ENCODE measurements at places on chromosomes 12 and 14.
A peak's percentile ranks its signal among the peaks of the same experiment; 100 is the strongest.

- no peak for DNase-seq
These were observed 3.2 kb upstream of the CAMKK2 start for GRCh38 chr12:121299662-121300061.

GRCh38 chr12:56574210-56574609 is 52.6 kb downstream of the RBMS2 start:
- no peak for DNase-seq

GRCh38 chr12:53352331-53353256 is 16.4 kb upstream of the SP7 start:
- DNase-seq = peak; percentile 88

DNA sequence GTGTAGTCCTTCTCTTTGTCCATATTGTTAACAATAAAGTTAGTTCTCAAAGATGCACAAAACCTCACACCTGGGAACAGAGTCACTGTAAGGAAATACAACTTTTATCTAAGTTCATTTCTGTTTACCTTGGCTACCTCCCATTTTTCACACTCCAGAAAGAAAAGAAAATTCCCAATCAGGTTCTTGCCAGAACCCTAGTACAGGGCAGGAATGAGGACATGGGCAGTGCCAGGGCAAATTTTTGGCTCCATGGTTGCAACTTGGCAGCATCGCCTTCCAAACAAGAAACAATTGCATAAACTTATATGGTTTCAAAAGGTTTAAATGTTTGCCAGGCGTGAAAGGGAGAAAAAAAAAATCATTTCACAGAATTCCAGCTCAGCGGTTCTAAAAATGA is 296.3 kb upstream of the PRKD1 start:
- DNase-seq = no peak

- DNase-seq = no peak
These were observed 27.2 kb downstream of the GLT8D2 start for GRCh38 chr12:104022786-104023185.

GRCh38 chr12:94525951-94526350 is 66.3 kb upstream of the CEP83 start:
- DNase-seq = no peak

- DNase-seq = no peak
These were observed 11.5 kb downstream of the RBM23 start for GRCh38 chr14:22907429-22907828.

- no peak for DNase-seq
These were observed 29.2 kb upstream of the CRY1 start for GRCh38 chr12:107122452-107122958.

DNA sequence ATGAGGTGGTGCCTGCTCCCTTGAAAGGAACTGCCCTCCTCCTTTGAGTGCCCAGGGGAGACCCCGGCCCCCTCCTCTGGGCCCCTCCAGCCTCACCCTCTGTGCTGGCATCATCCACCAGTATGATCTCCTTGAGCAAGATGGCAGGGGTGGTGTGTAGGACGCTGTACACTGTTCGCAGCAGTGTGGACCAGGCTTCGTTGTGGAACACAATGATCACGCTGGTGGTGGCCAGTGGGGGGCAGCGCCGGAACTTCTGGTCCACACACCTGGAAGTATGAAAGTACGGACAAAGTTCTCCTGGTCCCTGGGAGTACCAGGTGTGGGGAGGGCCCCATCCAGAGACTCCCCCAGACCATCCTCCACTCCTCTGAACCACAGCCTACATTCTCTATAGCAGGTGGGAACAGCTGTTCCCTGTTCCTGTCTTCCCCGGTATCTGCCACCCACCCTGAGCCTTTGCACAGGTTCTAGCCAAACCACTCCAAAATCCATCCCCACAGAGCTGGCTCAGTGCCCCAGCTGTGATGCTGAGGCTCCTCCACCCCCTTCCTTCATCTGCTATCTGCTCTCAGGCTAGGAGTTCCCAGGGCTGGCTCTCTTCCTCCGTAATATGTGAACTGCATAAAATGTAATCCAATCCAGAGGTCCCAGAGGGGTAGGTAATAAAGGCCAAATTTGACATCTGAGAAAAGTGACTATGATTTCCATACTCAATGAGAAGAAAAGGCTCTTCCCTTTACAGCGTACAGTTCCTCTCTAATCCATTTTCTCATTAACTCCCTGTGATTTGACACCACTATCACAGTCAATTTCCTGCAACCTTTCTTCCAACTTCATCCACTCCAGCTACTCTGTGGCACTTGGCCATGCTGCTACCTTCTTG is 13.9 kb downstream of the GALNT6 start:
- no peak for DNase-seq

DNA sequence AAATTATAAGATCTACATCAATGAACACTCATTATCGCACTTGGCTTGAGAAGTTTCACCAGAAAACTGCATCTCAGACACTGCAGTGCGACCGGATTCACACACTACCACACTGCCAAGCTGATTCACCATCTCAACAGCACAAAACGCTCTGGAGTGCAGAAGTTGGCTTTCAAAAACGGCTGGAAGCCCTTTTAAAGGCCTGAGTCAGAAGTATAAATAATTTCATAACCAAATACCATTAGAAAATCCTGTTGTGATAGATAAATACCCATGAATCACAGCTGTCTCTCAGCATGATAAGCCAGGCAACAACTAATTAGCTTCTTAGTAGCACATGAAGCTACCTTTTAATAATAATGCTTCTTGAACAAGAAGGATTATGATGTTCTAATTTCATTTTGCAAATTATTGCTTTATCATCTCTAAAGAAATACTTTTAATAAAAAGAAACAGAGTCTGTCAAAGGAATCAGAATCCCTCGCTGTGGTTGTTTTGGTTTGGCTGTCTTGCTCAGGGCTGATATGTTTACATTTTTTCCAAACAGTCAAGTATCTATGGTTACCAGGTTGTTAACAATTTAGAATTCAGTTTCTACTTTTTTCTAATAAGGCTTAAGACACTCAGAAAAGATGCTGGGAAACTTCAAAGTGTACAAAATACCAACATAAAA is 51.2 kb downstream of the SLC2A13 start:
- DNase-seq = no peak

- DNase-seq = no peak
These were observed 166.0 kb downstream of the FSCB start for GRCh38 chr14:44341116-44341515.

DNA sequence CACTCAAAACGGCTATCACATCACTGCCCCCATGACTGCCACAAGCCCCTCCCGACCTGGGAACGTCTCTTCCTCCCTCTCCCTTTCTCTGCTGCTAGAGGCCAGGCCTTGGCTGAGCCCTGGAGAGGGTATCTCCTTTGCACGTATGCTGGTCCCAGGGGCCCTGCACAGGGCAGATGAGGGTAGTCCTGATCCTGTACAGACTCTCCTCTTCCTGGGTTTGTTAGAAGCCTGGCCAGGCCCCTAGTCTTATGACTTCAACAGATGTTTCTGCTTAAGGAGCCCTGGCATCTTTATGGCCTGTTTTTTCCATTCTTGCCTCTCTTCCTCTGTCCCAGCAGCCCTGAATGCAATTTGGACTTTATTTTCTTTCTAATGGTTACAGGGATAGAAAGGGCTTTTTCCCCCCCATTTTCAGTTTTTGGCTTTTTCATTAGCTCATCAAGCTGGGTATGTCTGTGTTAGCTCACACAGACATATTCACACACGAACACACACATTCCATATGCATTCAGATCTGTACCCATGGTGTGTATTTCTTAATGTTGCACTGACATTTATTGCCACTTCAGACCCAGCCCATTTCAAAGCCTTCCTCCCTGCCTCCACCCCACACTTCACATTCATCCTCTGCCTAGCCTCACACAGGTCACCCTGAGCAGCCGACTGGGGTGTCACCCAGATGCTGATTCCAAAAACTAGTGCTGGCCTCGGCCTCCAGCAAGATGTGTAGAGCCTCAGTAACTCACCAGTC is 203.2 kb downstream of the ZFP36L1 start:
- DNase-seq = no peak

DNA sequence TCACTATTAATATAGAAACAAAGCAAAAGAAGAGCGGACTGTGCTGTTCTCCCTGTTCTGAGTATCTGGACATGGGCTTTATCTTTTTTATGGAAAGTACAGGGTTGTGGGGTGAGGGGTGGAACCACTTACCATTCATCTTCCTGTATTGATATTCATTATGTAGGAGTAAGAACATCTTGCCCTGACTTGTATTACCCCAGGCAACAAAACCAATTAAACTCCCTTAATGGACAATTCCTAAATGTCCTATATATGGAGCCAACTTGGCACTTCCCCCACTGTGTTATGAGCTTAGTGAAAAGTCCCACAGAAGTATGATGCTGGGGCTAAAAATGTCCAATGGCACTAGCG is 139.9 kb upstream of the KRR1 start:
- DNase-seq = no peak

- no peak for DNase-seq
These were observed 19.6 kb downstream of the KLRB1 start for GRCh38 chr12:9587987-9588600.

- DNase-seq = peak; percentile 42
These were observed 126.1 kb upstream of the PRMT8 start for GRCh38 chr12:3364661-3365462.

- DNase-seq = no peak
These were observed 71.6 kb downstream of the ERGIC2 start for GRCh38 chr12:29309320-29309902.

DNA sequence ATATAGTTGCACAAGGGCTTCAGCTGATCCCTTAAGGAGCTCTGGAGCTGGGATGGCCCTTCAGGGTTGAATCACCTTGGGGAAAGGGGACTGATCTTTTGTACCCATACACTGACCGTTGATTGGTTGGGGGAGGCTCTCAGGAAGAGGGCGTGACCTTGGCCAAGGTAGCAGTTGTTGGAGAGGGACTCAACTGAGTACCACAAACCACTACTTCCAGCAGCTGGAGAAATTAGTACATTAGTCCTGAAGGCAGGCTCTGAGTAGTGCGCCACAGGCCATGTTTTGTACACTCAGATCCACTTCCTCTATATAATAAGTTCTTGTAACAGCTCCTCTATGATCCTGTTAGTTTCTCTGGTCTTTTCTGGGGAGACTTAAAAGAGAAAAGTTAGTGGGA is 317.6 kb downstream of the CCDC91 start:
- DNase-seq = no peak

DNA sequence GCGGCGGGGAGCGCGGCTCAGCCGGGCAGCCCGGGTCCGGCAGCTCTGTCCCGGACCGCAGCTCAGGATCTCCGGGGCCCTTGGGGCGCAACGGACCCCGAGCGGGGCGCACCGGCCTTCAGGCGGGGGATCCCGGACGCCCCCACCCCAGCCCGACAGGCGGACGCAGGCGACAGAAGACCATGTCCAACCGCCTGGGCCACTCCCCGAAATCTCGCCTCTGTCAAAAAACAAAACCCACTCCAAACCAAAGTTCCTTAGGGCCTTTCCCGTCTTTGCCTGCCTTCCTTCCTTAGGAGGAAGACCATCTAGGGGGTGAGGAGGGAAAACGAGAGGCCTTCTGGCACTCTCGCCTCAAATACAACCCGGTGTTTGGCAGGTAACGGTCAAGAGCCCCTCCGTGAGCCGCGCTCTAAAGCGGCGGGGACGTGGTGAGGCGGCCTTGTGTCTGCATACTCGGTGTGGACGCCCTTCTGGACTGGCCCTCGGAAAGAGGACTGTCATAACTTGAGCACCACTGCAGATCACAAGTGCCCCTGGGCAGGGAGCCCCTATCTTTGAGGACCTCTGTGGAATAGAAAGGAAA is 604 bp downstream of the HCFC2 start:
- DNase-seq = no peak

DNA sequence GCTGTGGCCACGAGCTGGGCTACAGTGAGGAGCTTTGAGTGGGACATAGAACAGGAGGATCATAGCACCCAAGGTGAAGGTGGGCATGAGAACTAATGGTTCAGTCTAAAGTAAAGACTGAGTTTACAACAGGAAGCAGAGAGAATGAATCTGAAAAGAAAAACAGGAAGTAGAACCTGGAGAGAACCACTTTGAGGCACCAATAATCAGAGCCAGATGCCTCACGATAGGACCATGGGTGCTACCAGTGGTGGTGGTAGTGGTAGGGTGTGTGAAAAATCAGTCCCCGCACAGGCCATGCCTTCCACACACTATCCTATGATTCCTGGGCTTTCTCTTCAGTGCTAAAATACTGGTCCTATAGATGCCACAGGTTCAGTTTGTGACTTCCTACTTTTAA is 293.6 kb downstream of the AKAP6 start:
- no peak for DNase-seq

- no peak for DNase-seq
These were observed 26.8 kb downstream of the FLVCR2 start for GRCh38 chr14:75604979-75605851.

- no peak for DNase-seq
These were observed 730.8 kb downstream of the VRK1 start for GRCh38 chr14:97527993-97528392.

GRCh38 chr12:46944088-46944487 is 118.3 kb upstream of the SLC38A4 start:
- no peak for DNase-seq

- no peak for DNase-seq
These were observed 159.8 kb downstream of the FSCB start for GRCh38 chr14:44347316-44347715.

DNA sequence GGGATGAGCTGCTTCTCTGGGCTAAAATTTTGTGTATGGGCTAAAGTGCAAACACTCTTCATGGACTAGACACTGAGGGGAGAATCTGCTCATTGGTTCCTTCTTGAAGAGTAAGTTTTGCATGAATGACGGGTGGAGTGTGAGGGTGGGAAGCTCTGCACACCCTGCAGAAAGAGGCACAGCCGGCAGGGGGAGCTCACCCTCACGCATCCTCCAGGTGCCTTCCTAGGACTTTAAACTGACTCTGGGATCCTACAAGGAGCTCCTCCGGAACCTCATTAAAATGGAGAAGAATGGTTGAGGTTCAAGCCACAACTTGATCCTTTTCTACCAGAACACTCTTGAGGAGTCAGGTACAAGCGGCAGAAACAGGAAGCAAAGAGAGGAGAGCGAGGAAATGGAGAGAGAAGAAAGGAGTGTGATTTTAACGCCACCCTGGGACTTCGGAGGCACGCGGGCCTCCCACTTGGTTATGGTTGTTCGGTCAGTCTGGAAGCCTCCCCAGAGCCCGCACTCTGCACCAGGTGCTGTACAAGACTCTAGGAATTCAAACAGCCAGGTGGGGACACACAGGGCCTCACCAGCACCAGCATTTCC is 87.5 kb downstream of the SETD3 start:
- no peak for DNase-seq
